ENCODE measurements at places on chromosomes 6 and 20.
A peak's percentile ranks its signal among the peaks of the same experiment; 100 is the strongest.

GRCh38 chr20:60057123-60057865 lies 99.1 kb downstream of the CDH26 start:
- DNase-seq: peak; percentile 42

DNA sequence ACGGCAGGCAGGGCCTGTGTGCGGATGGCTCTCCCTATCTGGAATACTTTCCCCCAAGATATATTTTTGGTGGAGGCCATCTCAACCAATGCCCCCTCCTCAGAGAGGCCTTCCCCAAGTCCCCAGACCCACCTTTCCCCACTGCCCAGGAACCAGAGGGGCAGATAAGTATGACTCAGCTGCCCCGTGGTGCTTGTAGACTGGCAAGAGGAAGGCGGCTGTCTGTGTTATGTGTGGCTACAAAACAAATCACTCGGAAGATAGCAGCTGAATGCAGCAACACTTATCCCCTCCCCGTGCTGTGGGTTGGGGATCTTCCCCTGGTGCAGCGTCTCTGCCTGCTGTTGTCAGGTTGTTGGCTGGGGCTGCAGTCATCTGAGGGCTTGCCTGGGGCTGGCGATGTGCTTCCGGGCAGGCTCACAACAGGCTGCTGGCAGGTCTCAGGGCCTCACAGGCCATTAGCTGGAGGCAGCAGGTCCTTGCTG lies 7.1 kb downstream of the NPEPL1 start:
- DNase-seq: no peak

DNA sequence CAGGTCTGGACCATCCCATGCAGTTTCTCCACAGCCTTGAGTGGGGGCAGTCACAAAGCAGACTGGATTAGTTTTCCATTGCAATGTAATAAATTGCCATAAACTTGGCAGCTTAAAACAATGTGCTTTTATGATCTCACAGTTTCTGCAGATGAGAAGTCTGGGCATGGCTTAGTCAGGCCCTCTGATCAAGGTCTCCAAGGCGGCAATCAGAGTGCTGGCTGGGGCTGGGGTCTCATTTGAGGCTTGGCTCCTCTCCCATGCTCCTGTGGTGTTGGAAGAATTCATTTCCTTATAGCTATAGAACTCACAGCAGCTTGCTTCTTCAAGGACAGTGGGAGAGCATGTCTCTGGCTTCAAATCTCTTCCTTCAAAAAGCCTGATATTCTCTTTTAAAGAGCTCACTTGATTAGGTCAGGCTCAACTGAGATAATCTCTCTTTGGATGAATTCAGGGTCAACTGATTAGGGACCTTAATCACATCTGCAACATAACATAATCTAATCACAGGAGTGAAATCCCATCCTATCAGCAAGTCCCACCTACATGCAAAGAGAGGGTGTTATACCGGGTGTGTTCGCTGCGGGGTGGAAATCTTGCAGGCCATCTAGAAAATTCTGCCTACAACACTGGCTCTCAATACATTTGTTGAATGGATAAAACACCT lies 77.4 kb upstream of the SULF2 start:
- no peak for DNase-seq

DNA sequence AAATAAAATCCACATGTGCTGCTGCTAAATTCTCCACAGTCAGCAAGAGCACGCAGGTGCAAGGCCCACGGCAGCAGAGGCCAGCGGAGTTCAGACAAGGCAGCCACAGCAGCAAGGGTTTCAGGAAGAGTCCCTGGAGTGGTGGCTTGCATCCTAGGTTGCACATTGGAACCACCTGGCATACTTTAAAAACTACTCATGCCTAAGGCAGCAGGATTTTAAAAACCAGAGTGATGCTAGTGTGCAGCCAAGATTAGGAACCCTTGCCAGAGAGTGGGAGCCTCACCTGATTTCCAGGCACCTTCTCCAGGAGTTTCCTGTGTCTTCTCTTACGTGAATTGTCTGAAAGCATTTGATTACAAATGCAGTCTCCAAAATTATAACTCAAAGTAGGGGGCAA lies 104.0 kb upstream of the GPR6 start:
- DNase-seq: no peak

DNA sequence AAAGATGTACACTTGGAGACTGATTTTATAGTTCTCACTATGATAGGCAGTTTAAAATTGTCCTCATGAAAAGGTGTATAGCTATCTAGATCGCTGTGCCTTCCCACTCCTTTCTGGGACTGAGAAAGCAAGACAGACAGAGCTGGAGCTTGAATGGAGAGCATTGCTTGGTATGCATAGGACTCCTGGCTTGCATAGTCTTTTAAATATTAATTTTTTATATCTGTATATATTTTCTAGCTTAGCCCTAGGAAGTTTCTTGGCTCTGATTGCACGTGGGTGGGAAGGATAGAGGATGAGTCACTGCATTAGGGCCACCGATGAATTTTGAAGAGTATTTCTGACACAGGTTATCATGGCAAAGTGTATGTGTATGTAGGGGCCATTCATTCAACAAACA lies 150.0 kb upstream of the SPACA1 start:
- no peak for DNase-seq

GRCh38 chr6:90646940-90647339 lies 60.1 kb upstream of the MAP3K7 start:
- no peak for DNase-seq

- no peak for DNase-seq
These were observed 221.1 kb upstream of the PREP start for GRCh38 chr6:105624021-105624420.

DNA sequence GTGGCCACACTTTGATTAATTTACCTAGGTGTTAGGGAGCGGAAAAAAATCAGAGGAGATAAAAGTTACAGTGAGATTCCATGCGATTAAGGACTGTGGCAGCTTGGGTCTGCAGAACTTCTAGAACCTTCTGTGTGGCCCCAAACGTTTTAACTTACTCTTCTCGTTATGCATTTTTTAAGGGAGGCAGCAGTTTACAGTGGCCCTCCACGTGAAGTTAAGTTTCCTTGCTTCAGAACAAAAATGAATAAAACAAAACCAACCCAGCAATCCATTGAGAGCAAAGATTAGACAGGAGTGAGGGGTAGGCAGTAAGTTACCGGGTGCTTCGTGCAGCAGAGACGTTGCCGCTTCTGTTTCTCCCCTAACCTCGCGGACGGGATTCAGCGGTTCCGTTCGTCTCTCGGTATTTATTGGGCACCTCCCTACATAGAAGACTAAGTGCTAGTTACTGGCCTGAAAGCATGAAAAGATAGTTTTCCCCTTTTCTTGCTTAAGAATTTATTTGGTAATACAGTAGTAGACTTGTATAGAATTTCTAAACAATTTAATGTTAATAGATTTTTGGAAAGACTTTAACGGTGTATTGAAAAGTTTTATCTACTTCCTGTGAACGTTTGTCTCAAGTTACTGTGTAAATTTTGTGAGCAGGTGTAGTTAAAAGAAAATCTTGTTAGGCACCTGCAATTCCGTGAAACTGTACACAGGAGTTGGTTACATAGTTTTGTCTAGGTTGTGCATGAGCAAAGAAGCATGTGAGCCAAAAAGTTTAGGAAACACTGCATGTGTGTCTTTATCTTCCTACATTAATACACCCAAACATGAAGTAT lies 1.1 kb downstream of the BAG2 start:
- no peak for DNase-seq

DNA sequence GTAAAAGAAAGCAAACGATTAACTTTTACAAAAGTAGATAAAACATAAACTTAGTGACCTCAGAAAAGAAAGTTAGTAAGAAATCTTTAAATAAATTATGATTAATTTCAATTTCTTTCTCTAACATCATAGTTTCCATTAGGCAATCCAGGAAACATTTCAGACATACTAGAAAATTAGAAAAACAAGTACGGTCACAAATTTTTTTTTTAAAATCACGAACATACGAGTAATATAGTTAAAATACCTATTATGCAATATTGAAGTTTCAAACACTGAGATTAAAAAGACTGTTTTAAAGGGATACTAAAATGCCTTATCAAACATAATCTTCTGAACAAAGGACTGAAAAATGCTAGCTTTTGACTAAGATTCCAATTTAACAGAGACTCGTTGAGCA lies 26.2 kb downstream of the NOL7 start:
- DNase-seq: no peak

DNA sequence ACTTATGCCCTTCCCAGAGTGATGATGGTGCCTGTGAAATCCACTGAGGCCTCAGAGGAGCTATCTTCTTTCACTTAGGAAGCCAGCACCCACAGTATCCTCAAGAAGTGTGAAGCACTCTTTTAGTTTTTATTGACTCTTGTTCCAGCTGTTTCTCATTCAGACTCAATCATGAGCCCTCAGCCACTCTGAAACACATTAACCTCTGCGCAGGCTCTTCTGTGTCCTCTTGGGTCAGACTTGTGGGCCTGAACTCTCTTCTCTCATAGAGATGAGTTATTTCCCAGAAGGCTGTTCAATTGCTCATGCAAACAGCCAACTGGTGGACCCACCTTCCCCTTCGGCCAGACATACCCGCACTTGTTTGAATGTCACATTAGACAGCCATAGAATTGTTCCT lies 27.8 kb upstream of the PREP start:
- no peak for DNase-seq

DNA sequence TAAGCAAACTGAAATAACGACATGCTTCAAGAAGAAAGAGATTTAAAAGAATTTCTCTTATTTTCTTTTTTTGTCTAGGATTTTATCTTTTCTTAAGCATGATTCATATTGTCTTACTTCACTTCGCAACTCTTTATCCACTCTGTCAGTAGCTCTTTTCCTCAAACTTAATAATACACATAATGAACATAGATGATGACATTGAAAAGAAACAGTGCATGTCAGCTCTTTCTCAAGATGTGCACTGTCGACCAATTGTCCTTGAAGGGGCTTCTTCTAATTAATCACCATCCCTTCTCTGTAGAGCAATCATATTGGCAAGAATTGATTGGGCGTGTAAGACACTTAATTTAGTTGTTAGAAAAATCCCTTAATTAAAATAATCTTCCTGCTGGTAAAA lies 356.5 kb downstream of the EYS start:
- no peak for DNase-seq

DNA sequence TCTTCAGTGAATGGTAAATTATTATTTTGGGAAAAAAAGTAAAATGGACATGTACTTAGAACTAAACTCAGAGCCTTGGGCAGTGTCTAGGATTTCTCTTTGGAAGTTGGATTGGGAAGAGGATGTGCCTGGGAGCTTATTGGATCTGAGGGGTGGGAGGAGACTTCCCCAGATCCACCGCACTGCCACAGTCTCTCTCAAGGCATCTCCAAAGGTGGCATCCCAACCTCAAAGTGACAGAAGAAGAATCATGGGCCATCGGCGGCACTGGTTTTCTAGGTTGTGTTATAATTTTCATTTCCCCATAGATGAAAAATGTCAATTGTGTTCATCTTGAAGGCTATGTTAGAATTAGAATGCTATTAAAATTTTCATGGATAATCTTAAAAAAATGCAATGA lies 66.8 kb upstream of the CD93 start:
- DNase-seq: no peak

- DNase-seq: no peak
These were observed 4.7 kb downstream of the MLIP start for GRCh38 chr6:54115966-54116365.

DNA sequence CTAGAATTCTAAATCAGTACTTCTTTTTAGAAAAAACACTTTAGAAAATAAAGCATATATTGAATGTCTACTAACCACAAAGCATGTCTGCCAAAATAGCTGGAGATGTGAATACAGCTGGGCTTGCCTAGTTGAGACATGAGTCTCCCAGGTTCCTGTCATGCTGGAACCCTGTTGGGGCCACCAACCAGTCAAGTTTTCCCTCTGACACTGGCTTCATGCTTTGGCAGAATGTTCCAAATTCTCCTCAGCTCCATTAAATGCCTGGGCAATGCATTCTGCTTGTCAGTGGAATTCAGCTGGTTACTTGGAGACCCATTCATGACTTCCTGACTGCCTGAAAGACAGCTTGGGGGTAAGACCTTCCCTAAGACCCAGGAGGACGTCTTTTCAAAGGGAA lies 87.2 kb downstream of the PRND start:
- DNase-seq: no peak
